EL (cell line): ENCODE measurements at places on chromosomes 6 and 20.
A peak's percentile ranks its signal among the peaks of the same experiment; 100 is the strongest.

- DNase-seq, result no peak
These were observed 58.6 kb upstream of the DACT2 start for GRCh38 chr6:168377856-168378832.

DNA sequence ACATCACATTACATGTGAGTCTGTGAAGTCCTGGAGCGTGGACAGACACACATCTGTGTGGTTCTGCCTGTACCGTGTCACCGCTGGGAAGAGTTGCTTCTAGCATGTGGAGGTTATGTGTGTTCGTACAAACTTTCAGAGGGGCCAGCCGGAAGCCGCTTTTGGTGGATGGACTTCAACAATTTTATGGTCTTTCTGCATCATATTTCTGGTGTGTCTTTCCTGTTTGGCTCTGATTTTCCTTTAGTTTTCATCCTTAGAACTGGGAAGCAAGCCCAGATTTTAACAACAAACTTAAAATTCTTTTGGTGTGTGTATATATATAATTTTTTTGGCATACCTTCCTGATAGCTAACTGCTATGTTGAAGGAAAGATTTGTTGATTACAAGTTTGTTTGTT is 71.2 kb downstream of the TIAM2 start:
- peak; percentile 35 for DNase-seq

DNA sequence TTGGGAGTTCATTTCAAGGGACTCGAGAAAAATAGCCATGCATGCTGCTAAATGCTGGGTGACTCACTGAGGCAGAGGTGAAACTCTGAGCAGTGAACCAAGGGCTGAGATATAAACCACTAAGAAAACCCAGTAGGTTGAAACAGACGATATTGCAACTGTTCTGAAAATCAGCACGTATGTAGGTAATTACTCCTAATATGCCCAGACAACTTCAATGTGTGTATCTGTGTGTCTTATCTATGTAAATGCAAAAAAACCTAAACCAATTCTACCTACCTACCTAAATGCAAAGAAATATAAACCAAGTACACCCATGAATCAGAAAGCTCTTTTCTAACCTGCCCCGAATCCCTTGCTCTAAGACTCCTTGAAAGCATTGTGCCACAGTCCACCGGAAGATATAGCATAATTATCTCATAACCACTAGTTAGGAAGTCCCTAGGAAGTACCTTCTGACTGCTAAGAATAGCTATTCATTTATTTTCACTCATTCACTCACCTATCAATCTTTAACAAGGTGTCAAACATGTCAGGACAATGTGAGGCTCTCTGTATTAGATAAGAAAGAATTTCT is 458.7 kb upstream of the RUNX2 start:
- DNase-seq, result no peak

- DNase-seq, result no peak
These were observed 3.9 kb upstream of the REV3L start for GRCh38 chr6:111486921-111487320.

DNA sequence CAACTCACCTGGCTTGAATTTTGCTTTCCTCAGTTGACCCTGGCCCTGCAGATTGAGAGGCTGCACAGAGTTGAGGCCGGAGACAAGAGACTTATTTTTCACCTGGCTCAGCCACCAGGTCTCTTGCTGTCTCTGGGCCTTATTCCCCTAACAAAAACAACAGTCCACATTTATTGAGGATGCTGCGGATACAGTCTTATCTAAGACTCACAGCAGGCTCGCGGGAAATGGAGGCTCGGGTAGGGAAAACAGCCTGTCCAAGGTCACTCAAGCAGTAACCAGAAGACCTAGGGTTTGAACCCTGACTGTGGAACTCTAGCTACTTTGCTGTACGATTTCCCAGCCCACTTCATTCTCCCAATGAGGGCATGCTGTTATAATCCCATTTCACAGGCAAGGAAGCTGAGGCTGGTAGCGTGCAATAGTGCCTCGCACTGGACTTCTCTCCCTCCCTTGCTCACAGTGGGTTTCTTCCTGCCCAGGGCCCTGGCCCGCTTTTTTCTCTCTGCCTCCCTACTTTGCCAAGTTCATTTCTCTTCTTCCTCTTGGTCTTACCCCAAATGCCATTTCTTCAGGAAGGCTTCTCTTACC is 57.7 kb downstream of the RBM38 start:
- no peak for DNase-seq

DNA sequence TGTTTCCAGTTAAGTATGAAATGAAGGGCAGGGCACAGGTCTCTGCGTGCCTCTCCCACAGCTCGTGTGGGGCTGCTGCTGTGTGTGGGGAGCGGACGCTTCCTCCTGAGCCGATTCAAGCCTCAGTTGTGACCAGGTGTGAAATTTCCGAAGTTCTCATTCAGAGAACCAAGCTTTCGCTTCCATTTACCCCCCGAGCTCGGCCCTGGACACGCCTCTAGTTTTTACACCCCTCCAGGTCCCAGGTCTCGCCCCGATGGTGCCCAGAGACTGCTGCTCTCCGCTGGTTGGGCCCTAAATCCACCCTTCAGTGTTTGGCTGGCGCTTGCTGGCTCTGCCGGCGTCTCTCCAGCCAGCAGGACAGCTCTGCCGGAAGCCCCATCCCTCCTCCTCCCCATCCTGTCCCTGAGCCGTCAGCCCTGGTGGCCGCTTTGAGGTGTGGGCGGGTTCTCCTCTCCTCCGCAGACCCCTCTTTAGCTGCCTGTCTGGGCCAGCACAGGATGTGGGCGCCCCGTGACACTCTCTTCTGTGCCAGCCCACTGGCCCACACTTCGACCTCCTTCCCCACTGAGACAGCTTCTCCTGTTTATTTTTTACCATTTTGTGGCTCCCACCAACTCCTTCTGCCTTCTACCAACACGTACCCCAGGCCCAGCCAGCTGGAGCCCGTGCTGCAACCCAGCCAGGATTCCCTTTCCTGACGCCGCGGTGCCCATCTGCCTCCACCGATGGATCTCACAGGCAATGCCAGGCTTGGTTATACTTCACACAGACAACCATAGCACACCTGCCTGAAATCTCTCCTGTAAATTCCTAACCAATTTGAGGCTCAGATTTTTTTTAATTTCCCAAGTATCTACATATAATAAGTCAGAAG is 142.8 kb downstream of the DLL1 start:
- no peak for DNase-seq

DNA sequence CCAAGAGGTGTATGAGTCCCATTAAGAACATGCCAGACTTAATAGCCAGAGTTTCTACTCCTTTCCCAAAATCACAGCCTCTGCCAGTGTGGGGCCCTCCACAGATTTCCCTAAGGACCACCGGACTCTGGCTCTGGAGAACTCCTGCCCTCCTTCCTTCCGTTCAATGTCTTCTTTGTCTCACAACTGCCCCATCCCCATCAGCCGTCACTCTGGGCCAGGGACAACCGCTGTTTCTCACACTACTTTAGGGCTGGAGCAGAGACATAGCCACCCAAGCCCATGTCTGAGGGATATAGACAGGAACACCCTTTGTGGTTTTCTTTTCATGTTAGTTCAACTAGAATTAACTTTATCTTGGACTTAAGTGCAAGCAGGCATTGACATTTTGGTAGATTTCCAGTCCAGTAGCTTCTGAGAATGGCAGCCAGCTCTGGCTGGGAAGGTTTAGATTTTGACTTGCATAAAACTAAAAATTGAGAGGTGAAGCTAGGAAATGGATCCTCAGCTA is 6.7 kb upstream of the ACSS1 start:
- DNase-seq, result no peak

GRCh38 chr6:17497535-17498095 is 102.5 kb upstream of the FAM8A1 start:
- no peak for DNase-seq

- DNase-seq, result peak; percentile 35
These were observed 31.0 kb upstream of the OSTM1 start for GRCh38 chr6:108105571-108105970.

- DNase-seq, result peak; percentile 78
These were observed 29.0 kb upstream of the TBPL1 start for GRCh38 chr6:133923938-133924593.

- DNase-seq, result no peak
These were observed 84.7 kb upstream of the FBXL4 start for GRCh38 chr6:99032396-99032795.

GRCh38 chr6:129902681-129903080 is 41.6 kb upstream of the TMEM244 start:
- no peak for DNase-seq

- peak; percentile 45 for DNase-seq
These were observed 39.2 kb downstream of the LIN28B start for GRCh38 chr6:104995989-104996617.

- peak; percentile 6 for DNase-seq
These were observed 64.9 kb downstream of the TNFAIP3 start for GRCh38 chr6:137931849-137932465.

DNA sequence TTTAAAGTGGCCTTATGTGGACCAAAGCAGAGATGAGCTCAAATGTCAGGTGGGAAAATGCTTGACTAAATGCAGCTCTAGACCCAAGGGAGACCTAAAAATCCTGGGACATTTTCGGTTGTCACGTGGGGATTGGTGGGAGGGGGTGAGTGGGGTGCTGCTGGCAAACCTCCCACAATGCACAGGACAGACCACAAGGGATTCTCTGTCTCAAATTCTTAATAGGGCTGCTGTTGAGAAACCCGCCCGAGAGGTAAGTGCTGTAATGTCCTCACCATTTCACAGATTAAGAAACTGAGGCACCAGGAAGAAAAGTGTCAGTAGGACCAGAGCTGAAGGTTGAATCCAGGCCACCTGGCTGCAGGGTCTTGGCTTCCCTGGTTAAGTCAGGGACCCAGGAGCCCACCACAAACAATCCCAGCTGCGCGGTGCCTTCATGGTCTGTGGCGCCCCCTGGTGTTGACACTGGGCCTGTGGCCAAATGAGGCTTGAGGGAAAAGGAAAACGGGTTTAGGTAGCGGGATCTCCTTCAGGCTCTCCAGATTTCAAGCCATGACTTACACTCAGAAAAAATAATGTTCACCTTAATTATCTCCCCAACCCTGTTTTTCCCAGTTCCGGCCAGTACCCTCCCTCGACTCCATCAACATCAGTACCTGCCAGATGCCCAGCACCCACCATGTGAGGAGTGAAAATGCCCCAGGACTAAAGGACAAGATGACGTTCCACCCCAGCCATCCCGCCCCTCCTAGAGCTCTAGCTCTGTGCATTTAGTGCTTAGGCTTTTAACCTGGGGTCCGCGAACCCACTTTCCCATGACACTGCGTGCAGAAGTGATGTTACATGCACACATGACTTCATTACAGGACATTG is 7.2 kb downstream of the HLA-G start:
- DNase-seq, result peak; percentile 20
